ENCODE measurements at places on chromosomes 6 and 20.

DNA sequence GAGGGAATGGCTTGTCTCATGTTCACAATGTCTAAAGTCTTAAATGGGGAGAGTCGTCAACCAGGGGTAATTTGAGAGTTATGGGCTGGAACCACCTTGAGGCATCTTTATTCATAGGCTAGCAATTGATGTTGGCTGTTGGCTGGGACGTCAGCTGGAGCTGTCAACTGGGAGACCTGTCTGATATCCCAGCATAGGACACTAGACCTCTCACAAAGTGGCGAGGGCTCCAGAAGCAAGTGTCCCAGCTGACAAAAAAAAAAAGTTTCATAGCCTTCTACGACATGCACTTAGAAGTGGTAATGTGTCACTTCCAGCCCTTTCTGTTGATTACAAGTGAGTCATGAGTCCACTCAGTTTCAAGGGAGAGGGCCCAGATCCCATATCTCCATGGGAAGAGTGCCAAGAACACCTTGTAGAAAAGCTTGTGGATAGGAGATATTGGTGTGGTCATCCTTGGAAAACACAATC, 278.0 kb downstream of the ESR1 start:
- peak; percentile 77 for DNase-seq

- DNase-seq: no peak
Measured at GRCh38 chr6:37643851-37644672, 53.6 kb downstream of the MDGA1 start.

GRCh38 chr6:29462022-29462421, 5.1 kb downstream of the OR2H1 start:
- DNase-seq: no peak

DNA sequence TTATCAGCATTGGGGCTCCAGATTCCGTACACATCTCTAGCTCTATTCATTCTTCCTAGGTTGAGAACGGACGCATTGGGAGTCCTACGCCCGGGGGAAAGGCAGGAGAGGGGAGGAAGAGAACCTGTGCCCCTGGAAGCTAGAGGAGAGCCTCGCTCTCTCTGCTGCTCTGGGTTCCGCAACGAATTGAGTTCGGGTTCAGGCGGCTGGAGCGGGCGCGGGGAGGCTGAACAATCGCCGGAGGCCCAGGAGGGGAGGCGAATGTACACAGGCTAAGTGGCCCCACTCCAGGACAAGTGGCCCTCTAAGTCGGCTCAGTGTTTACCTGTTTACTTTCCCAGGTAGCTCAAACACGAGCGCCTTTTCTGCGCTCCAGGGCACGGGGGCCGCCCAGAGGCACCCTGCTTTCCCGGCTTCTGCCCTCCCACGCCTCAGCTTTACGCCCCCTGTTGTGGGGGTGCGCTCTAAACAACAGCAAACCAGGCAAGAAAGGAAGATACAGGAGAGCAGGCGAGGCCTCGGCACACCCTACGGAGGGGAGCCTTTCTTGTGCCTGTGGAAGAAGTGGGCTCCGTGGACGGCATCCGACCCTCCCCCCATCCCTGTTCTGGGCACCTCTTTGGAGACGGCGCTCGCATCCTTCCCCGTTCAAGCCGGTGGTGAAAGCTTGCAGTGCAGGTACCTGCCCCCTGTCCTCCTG, 4.6 kb upstream of the NKX2-2 start:
- no peak for DNase-seq

GRCh38 chr6:155493694-155494143, 38.1 kb upstream of the NOX3 start:
- DNase-seq: peak; percentile 95

DNA sequence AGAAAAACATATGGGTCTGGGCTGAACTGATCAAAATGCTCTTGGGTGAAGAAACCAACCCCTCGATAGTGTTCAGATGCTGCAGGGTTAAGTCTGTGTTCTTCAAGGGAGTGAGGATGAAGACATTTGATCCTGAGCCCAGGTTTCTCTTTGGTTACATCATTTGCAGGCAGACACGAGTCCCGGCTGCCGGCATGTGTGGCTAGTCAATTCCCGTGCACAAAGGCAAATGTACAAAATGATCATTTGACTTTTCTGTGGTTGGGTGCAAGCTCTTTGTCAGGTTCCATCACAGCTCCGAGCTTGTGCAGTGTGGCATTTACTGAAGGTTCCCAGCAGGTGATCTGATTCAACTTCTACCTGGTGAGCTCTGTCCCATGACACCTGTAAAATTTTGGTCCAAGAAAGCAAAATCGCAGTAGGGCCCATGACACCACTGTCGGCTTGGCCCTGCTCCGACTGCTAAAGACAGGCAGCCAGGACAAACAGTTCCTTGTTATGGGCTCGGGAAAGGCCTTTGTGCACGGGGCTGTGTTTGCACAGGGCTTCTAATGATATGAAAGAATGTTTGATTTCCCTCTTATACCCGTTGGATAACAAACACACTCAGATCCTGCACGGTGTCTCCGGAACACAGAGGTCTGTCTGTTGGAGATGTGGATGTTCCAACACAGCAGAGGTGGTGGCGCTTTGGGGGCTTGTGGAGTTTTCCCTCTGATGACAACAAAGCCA, 46.9 kb downstream of the GJA10 start:
- no peak for DNase-seq

DNA sequence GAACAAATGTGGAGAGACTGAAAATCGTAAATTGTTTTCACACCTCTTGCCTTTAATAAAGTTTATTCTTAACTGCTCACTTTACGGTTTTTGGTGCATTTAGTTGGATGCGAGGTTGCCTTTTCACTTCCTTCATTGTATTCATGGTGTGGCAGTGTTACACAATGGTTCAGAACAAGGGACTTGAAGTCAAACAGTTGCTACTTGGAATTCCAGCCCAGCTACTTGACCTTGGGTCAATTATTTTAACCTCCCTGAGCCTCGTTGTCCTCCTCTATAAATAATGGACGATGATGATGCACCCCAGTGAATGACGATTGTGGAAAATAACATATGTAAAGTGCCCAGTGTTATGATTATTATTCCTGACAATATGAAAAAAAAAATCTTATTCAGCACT, 72.3 kb downstream of the CARMIL1 start:
- DNase-seq: no peak

DNA sequence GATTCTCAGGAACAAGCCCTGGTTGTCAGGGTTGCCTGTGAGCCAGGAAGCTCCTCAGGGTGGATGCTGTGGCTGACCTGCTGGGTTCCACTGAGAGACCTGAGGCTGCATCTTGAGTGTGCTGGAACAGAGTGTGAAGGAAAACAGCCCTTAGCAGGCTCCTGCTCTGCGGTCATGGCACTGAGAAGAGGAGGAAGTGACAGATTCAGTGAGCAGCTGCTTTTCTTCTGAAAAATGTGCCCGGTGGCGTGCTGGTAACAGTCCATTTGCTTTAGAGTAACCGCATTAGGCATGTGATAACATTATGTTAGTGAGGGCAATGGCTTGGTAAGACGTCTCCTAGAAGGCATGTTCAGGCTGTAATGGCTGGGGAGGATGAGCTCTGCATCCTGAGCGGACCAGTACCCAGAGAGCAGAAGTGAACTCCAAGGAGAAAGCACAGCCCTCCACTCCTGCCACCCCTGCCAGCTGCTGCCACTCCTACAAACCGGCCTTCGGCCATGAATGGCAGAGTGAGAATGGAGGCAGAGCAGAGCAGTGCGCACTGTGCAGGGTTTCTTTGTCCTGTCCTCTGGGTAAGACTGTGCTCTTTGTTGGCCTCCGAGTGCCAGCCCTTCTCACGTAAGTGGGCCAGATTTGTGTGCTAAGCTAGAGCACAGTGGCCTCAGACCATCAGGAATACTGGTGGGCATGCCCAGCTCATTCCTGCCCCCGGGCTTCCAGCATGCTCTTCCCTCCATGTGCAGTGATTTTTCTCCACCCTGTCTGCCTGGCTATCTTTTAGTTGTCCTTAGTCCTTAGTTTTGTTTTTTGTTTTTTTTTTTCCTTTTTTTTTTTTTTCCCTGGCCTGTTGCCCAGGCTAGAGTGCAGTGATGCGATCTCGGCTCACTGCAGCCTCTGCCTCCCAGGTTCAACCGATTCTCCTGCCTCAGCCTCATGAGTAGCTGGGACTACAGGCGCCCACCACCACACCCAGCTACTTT, 98.1 kb upstream of the VSTM2L start:
- DNase-seq: no peak

DNA sequence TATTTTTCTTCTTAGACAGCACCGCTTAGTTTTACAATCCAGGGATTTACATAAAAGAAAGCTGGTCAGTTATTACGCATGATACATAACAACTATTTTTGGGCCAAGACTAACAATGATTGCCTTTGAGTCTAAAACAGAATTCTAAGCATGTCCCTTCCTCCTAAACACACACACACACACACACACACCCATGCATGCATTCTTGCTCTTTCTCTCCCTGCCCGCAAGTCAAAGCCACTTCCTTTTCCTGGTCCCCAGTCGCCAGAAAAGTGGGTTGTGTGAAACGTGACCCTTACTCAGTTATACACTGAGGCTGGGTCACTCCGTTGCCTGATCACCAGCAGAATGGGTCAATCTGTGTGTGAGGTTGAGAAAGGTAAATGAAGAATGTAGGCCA, 31.4 kb downstream of the FYN start:
- DNase-seq: no peak

GRCh38 chr20:703006-703405, 27.4 kb upstream of the SCRT2 start:
- DNase-seq: no peak

DNA sequence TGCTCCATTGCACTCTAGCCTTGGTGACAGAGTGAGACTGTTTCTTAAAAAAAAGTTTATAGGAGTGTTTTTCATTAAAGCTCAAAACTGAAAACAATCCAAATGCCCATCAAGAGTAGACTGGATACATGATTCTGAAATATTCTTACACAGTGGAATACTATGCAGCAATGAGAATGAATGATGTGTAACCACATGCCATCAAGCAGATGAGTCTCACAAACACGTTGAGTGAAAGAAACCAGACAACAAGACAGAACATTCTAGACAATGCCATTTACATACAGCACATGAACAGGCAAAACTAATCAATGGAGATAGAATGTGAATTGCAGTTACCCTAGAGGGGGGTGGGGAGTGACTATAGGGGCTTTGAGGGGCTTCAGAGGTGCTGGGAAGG, 72.4 kb downstream of the TOX2 start:
- no peak for DNase-seq

- DNase-seq: no peak
Measured at GRCh38 chr20:15496501-15497039, 1076.7 kb downstream of the KIF16B start.

DNA sequence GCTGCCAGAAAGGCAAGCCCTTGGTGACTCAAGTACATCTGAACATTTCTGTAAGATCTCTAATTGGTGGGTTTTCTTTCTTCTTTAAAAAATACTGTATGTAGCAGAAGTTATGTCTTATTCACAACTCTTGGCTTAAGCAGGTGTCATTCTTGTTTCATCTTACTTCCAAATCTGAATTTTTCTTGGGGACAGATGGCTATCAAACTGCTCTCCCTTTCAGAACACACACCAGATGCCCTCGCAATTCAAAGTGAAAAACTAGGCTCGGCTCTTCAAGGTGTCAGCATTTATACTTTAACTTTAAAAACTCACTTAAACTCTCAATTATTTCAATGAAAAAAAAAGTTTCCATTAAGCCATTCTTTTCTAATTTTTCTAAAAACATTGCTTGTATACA, 49.7 kb downstream of the PAK5 start:
- no peak for DNase-seq

DNA sequence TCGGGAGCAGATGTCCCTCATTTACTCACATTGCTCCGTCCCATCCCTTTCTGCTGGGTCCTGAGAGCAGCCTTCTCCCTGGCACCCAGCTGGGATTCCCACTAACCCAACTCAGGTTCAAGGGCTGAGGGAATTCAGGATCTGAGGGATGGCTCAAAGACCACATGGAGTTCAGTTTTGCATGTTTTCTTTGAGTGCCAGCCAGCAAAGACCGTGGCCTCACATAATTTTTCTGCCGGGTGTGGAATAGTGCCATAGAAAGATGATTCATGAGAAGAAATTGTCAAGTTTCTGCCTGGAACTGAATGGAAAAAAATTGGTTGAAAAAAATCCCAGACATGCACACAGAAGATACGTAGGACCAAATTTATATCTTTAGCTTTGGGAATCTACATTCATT, 168.6 kb downstream of the CD83 start:
- peak; percentile 64 for DNase-seq

GRCh38 chr20:8331740-8332412, 199.8 kb downstream of the PLCB1 start:
- DNase-seq: no peak

GRCh38 chr6:54718541-54719023, 128.0 kb upstream of the FAM83B start:
- no peak for DNase-seq

DNA sequence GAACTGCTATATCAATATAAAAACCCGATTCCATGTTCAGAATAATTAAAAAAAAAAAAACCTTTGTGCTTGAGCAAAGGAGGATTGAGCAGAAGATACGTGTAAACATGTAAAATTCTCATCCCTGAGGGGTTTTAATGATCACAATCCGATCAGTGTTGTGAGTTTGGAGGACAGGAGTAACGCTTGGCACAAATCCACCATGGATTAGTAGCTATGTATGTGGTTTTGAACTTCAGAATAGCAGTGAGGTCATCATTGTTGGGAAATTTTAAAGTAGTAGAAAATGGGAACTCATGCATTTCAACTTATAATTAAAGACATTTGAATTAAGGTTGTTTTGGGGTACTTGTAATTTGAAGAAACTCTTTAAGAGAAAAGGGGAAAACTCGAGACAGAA, 203.2 kb downstream of the RPS12 start:
- no peak for DNase-seq

DNA sequence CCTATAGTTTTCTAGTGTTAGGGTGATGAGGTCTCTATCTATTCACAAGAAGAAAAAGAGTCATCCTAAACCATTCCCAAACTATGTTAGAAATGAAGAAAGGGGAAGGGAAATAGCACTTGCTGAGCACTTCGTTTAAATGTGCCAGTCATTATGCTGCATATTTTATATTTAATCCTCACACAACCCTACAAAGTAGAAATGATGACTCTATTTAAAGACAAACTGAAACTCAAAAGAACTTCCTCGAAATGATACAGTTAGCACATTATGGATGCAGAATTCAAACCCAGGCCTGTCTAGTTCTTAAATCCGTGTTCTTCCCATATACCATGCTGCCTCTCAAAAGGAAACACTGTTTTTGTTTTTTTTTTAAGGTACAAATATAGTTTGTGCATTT, 174.6 kb downstream of the GMPR start:
- DNase-seq: no peak

DNA sequence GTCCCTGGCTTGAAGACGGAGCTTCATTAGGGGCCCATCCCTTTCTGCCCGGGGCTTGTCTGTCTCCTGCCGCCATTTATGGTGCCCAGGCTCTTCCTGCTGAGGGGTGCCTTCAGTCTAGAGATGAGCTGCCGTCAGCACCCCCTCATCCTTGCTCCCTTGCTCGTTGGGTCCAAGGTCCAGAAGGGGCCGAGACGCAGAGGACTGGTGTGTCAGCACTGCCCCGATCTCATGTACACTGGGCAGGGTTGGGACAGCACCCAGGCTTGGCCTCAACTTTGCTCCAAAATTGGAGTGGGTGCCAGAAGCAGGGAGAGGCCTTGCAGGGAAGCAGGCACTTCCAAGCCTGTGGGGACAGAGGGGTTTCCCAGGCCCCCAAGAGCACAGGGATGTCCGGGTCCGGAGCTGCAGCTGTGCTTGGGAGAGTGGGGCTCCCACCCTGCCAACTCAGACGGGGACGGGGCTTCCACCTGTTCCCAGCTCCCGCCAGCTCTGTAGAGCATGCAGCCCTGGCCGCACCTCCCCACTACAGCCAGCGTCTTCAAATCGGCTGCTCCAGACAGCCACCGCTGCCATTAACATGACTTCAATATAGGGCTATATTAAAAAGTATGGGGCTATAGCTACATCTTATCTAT, 488.8 kb downstream of the TENT5A start:
- DNase-seq: no peak

GRCh38 chr6:137696765-137697164, 170.3 kb upstream of the TNFAIP3 start:
- no peak for DNase-seq

Data from RCC 7860 (cell line).